Epithelial cell of proximal tubule (primary cell): ENCODE measurements at places on chromosomes 3 and 15.

DNA sequence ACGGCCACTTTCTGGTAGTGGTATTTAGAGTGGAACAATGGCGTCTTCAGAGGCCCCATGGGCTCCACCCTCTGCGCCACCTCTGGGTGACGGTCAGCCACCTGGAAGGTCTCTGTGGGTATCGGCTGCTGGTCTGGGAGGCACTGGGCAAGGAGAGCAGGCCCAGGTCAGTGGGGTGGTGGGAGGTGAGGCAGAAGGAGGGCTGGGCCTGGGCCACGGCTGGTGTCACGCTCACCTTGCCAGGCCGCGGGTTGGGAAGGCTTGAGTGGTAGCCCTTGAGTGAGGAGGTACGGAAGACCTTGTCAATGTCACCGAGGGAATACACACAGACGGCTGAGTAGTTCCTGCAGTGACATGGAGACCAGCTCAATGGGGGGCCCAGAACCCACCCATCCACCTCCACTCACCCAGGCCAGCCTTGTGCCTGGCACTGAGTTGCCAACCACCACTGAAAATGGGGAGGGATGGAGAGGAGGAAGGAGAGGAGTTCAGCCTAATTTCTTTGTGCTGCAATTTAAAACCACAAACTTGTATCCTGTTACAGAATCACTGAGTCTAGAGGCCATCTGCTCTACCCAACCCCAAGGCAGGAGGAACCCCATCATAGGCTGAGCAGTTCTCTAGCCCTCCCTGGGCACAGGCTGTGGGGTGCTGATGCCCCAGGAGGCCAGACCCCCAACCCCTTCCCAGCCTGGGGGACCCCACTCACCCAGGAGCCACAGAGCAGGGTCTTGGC is 19.0 kb downstream of the SEMA7A start:
- DNase-seq: no peak

GRCh38 chr3:103873897-103874545 is 1439.2 kb downstream of the ZPLD1 start:
- DNase-seq: no peak

DNA sequence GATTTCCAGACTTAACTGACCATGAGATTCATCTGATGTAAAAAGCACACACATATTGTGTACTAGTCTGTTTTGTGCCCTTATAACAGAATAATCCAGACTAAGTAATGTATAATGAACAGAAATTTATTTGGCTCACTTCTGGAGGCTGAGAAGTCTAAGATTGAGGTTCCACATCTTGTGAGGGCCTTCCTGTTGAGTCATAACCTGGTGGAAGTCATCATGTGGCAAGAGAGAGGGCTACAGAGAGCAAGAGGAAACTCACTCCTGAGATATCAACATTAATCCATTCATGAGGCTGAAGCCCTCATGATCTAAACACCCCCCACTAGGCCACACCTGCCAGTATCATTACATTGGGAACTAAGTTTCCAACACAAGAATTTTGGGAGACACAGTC is 977.6 kb downstream of the MCTP2 start:
- DNase-seq: no peak

DNA sequence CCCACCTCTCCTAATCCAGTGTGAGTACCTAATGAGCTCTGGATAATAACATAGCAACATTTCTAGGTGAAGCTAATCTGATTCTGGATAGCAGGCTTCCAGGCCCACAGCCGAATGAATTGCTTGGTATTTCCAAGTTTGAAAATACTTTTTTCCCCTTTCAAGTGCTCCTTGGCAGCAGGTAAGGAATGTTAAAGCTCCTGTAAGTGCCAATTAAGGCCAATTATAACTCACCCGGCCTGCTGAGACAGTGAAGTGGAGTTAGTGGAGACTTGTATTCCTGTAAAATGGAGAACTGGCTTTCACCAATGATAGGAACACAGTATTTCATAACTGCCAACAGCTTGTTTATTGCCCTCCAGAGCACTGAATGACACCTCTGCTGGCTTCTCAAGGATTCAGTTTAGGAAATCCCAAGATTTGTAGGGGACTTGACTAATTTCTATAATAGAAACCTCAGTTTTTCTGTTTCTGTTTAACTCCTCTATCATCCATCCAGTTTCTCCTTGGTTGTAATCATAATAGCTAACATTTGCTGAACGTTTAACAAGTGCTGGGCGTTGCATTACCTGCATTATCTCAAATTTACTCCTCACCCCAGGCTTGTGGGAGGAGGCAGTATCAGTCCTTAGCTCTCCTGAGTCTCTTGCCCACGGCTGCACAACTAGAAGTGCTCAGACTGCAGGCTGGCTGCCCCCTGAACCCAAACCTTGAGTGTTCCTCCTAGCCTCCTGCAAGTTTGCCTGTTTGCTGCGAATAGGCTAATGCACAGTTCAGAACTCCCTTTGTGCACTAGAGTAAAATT is 52.7 kb upstream of the SCAANT1 start:
- DNase-seq: no peak

GRCh38 chr3:146166826-146167225 is 5.8 kb upstream of the PLOD2 start:
- DNase-seq: no peak

DNA sequence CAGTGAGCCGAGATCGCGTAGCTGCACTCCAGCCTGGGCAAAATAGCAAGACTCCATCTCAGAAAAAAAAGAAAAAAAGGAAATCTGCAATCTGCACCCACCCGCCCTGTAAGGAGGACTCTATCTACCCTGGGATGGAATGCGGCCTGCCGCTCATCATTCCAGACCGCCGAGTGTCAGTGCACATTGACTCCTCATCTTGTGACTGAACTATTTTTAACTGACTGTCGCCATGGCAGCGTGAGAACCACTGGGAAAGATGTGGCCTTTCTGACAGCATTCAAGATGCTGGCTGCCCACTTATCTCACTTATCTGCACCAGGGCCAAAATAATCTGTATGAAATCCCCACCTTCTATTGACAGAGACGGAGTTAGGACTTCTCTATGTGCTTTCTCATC is 38.8 kb upstream of the ANKRD34C start:
- no peak for DNase-seq

- no peak for DNase-seq
Observed at GRCh38 chr3:23438657-23439056, 235.5 kb downstream of the UBE2E2 start.

GRCh38 chr15:73750438-73750837 is 2.7 kb downstream of the INSYN1 start:
- no peak for DNase-seq

DNA sequence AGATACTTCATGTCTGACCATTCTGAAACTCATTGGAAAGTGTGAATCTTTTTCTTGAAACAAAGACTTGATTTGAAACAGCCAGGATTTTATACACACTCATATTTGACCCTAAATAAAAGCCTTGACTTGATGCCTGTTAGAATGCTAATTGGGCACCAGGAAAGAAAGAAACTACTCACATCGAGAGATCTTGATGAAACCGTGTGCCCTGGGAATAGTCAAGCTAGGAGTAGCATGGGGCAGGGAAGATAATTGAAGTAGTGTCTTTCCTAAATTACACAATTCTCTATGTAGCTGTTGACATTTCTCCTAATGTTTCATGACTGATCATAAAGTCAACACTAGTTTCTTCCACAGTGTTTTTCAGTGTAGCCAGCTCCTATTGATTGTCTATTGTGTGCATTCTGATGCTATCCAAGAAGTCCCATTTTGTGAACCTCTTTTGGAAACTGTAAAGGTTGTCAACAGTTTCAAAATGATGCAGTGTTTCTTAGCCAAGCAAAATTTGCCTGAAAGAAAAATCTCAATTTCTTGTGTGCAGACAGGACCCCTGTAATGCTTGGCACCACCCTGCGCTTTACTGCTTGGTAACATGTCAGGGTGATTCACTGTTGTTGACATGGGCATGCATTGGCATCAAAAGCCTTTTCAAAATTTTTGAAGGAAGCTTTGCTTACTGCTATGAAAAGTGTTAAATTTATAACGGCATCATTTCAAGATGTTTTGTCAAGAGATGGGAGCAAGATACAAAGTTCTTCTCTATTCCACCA is 52.5 kb upstream of the OTOL1 start:
- no peak for DNase-seq
